ENCODE measurements at places on chromosomes 11 and 22.

GRCh38 chr22:31742115-31742514 is 7.8 kb downstream of the PRR14L start:
- DNase-seq, result no peak

- DNase-seq, result no peak
Measured at GRCh38 chr11:76663486-76663810, 7.1 kb downstream of the LRRC32 start.

DNA sequence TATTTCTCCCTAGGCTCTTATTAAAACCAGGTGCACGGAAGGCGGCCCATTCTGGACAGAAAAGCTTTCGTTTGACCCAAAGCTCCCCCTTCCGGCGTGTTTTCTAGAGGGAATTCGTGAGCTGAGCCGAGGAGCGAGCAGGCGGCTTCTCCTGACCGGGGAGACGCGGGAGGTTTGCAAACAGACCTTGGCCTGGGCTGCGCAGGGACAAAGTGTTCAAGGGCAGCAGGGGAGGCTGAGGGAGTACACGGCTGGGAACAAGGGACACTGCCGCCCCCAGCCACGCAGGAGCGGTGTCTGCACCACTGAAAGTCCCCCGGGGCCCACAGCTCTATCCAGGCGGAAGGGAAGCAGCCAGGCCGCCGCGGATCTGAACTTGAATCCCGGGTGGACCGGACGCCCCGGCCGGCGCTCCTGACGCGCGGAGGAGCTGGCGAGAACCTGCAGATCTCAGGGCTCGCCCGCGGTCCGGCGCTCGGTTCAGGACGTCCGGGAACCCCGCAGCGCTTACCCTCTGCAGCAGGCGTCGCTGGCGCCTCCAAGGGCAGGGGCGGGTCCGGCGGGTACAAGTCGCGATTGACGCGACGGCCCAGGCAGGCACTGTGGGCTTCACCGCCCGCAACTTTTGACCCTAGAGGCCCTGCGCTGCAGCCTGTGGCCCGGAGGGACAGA is 101.9 kb downstream of the WT1 start:
- DNase-seq, result peak; percentile 3

DNA sequence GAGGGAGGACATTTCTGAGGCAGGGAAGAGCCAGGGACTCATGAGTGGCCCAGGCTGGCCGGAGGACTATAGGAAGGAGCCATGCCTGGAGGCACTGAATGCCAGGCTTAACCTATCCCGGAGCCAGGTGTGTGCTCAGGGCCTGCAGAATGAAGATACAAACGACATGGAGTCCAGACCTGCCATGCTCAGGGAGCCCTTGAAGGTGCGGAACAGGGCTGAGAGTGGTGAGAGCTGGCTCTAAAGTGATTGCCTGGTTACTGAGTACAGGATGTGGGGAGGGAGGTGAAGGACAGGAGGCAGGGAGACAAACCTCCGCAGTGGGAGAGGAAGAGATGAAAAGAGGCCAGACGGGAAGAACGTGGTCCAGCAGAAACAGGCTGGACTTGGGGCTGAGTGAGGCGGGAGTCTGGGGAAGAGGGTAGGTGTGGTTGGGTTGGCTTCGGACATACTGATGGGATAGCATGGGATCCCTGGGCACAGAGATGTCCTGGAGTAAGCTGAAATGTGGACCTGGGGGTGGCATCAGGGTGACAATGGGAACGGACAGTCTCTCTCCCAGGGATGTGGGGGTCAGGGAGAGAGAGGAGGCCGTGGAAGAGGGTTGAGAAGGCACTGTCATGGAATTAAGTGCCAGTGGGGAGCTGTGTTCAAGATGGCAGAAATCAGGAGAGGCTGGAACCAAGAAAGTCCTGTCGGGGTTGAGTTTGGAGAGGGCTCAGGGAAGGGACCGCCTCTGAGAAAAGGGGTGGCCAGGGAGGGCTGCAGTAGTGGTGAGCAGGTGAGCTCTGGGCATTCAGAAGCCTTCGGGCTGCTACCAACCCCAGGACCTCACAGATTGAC is 1.5 kb upstream of the ANKRD13D start:
- no peak for DNase-seq

DNA sequence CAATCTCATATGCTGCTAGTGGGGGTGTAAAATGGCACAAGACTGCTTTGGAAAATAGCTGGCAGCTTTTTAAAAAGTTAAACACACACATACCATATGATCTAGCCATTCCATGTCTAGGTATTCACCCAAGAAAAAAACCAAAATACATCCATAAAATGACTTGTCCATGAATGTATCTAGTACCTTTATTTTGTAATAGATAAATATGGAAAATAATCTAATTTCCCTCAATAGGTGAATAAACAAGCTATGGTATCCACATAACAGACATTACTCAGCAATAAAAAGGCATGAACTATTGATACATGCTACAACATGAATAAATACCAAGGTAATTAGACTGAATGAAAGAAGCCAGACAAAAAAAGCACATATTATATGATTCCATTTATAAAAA is 22.9 kb downstream of the RNF141 start:
- DNase-seq, result no peak

DNA sequence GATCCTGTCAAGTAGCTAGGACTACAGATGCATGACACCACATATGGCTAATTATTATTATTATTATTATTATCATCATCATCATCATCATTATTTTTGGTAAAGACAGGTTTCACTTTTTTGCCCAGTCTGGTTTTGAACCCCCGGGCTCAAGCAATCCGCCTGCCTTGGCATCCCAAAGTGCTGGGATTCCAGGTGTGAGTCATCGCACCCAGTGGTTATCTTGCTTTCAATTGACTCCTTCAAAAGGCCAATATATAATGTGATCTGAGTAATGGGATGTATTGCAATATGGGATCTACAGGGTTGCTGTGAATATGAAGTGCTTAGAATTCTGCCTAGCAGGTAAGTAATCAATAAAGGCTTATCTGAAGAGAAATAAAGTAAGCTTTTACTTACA is 221.2 kb downstream of the SBF2 start:
- DNase-seq, result no peak

DNA sequence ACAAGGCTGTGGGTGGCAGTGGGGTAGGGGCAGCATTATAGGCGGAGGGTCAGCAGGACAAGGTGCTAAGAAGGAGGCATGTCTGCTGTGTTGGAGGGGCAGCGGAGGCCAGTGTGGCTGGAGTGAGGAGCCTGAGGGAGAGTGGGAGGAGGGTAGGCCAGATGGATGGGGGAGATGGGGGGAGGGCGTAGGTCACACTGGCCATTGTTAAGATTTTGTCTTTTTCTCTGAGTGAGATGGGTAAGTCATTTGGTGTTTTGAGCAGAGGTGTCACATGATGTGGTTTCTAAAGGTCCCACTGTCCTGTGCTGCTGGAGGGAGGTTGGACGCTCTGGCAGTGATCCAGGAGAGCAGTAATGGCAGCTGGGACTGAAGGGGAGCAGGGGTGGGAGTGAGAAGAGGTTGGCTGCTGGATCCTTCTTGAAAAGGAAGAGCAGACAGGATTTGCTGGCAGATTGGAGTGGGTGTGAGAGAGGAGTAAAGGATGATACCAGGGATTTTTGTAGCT is 9.8 kb downstream of the PPP6R3 start:
- DNase-seq, result no peak

DNA sequence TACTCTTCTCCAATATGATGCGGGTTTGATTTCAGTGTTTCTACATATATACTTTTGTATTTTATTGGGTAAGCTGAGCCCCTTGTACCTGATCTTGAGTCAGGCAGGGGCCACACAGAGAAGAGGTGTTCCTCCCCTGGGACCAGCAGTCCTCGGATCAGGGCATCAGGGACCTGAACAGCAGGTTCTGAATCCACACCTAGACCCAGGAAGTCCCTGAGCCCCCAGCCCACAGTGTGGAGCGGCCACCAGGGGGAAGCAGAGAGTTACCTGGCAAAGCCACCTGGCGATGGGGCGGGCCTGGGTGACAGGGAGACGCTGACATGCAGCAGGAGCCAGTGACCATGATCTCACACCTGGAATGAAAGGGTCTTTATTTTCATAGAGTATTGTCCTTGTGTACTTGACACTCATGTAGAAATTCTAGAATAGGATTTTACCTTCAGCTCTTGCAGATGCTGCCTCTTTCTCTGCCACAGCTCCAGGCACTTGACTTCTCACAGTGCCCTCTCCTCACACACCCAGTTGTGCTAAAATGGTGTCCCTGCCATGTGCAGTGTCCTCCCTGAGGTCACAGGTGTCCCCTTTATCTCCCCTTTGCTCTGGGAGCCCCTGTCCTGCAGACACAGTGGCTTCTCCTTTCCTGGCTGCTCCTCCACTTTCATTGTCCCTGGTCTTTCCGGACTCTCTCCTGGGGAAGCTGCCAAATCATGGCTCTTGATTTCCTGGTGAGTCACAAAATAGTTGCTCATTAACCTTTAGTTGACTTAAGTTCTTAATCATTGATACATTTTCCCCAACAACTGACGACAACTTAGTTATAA is 48.5 kb downstream of the GGTLC2 start:
- DNase-seq, result peak; percentile 21
